ENCODE measurements at places on chromosomes 5 and 9. TPM values are rescaled to one million over a fixed set of nuclear protein-coding genes. Genes with fewer than 3 reads are reported as not detected.

DNA sequence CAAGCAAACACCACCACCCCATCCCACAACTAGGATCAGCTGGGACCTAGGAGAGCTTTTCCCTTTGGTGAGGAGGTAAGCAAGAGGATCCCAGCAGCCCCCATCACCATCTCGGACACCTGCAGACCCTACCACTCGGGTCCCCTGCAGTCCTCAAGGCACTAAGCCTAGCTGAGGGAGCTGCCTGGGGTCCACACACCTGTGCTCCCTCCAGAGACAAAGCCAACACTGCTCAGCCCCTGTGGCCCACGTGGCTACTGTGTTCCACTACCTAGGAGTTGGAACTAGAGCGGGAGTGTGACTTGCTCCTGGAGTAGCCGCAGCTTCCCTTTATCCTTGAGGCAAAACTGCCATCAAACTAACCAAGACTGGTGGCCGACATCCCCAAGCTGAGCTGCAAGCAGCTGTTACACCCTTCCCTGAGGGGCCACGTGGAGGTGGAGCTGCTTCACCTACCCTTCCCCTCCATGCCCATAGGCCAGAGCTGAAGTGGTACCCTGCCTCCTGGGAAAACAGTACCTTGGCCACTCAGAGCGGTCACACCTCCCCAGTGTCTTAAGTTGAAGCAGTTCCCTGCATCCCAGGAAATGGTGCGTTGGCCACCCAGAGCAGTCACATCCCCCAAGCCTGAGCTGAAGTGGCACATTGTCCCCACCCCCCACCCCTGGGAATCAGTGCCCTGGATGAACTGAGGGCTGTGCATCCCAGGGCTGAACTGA, 205.5 kb downstream of the CACNA1B start:
- DNase-seq, result no peak

- no peak for DNase-seq
Measured at GRCh38 chr5:59789197-59789596, 104.3 kb downstream of the PDE4D start.

The HAVCR1 gene
- 0.07 TPM for polyA plus RNA-seq

DNA sequence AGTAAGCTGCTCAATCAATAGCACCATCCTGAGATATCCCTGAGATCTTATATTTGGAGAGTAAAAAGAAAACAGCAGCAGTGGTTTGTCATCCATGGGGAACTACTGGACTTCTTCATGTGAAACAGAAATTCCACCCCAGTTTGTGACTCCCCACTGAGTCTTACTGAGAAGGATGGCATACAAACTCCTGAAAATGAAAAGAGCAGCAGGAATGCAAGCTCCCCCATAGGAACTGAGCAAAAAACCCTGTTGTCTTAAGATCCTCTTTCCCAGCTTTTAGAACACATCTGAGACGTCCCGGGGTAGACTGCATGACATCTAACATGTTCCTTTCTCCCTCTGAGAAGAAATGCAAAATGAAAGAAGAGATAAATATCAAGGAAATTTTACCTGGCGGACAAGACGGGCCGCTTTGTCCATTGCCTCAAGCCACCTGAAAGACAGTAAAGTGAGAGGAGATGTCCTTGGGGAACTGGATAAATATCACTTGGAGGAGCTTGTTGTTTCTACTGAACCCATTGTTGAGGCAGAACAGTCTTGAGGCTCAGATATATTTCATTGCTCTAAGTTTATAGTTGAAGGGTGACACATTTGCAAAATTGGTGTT, 117.1 kb downstream of the NUDT12 start:
- DNase-seq, result no peak

DNA sequence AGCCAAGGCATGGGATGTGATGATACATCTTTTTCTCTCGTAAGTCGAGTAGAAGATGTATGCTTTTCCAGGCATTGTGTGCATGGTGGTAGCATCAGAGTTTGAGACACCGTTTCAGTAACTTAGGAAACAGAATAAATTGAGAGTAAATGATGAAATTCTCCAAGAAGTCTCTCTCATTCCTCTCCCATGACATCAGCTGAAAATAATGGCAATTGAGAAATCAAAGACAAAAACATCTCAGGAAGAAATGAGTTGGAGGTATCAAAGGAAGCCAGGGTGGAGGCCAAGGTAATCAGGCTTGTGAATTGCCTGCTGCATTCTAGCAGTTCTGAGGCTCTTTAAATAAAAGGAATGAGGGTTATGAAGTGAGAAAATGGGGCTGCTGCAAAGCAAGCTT, 53.9 kb downstream of the SGCD start:
- DNase-seq, result no peak

DNA sequence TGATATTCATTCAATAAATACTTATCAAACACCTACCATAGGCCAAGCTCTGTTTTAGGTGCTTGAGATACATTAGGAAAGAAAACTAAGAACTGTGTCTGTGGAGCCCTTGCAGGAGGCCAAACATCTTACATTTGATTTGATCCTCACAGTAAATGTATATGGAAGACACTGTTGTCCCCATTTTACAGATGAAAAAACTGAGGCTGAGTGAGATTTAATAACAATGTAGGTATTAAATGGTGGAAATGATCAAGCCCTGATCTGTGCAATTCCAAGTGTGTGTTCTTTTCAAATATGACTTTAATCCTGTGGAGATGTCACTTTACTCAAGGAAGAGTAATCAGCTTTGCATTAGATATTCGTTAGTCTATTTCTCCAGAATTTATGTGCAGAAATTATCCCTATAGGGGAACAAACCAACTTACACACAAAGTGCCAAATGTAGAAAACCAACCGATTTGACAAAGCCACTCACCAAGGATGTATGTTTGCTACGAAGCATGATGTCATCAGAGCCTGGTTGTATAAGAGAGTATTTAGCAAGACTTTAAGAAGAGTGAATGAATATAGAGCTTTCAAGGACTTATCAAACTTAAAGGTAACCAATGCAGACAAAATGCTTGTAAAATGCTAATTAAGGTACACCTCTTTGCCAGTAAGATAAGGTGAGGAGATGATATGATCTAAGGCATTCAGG, 153.9 kb upstream of the NFIB start:
- no peak for DNase-seq

DNA sequence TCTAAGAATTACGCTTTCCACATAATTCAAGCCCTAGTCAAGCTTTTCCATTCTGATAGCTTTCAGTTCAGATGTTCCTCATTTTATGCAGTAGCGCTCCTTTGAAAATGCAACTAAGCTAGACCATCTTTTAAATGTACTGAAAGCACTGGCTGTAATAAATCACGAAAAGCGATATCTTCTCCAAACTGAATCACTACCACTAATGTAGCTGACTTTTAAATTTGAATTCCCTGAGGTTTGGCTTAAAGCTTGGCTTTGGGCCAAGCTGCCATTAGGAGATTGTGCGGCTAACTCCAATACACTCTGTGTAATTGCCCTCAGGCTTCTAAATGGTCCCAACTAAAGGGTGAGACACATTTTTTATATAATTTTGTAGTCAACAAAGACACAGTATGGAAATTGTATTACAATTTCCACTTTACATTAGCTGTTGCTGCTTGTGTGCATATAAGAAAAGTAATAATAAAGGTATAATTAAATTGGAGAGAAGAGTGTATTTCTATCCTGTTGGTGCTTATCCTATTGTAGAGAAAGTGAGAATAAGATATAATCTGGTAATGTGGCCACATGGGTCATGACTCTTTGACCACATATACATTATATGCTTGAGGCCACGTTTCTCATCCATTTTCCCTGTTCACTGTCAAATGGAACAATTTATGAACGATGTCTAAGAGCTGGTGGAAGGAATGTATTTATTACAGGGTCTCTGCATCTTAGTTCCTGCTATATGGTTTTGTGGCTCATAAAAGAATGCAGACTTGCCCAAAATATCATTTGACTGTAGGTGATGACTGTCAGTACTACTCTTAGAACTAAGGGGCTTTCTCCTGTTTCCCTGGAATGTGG, 118.7 kb upstream of the TAF11L2 start:
- DNase-seq, result no peak

DNA sequence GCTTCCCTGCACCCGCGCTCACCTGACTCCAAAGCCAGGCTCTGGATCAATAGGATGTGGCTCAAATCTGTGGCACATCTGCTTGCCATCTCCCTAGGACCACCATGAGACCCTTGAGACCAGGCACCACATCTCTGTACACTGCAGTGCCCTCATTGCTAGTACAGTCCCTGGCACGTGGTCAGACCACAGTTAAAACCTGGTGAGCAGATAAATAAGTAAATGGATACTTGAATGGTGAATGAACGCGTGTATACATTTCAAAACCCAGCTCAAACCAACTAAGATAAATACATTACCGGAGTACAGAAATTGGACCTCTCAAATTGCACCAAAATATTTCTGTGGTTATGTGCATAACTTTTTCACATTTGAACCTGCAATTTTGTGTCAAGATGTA, 221.2 kb upstream of the IRX4 start:
- no peak for DNase-seq

DNA sequence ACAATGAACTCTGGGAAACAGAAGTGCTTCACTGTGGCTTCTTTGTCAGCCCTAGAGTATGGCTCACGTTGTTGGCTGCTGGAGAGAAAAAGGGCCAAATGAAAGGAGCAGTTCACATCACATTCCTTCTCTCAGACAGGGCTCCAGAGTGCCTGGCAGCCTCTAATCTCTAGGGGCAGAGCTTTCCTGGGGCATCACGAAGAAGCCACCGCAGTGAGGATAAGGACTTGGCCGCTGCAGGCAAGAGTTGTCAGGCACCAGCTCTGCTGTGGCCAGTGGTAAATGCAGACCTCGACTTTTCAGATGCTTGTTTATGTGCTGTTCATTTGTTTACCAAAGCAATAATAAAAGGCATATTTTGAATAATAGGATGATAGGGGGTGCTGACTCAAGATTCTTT, 227.2 kb downstream of the ICE1 start:
- no peak for DNase-seq

DNA sequence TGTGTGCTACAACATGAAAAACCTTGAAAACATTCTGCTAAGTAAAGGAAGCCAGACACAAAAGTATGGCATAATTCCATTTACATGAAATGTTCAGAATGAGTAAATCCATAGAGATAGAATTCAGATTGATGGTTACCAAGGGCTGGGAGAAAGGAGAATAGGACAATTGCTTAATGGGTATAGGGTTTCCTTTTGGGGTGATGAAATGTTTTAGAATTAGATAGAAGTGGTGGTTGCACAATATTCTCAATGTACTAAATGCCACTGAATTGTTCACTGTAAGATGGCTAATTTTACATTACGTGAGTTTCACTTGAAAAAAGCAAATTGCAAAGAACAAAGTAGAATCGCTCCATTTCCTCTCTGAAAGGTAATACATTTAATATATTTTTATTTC, 43.0 kb upstream of the GAS1 start:
- no peak for DNase-seq

DNA sequence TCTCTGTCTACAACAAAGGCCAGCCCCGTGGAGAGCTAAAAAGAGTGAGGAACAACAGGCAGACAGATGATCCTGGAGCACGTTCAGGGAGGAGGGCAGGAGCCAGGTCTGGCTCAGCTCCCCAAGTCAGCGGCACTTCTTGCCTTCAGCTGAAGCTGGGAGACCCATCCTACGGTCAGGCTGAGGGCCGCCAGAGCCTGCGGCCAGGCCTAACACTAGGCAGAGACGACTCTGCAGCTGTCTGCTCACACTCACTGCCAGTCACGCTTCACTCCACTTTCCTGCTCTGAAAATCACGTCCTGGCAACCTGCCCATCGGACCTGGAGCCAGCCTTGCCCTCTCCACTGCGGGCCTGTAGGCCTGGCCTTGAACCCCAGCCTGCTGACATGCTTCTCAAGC, 160.9 kb upstream of the LHFPL2 start:
- no peak for DNase-seq

The PPP3R2 gene
- 0.02 TPM for polyA plus RNA-seq

The PLPPR1 gene
- 0.25 TPM for polyA plus RNA-seq

The AUH gene
- 41.5 TPM for polyA plus RNA-seq

DNA sequence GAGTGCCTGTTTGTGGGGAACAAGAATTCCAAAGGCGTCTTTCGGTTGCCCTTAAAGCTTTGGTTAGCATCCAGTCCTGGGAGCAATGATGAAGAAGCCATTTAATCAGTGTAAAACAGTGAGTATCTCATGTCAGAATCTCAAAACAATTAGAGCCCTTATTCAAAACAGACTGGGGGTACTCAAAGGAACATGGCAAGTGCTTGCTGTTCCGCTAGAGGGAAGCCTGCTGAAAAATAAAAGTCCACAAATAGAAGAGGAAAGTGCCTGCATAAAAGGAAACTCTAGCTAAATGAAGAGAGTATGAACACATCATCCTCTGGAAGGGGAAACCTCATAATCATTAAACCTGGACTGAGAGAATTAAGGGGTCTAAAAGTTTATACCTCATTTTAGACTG, 26.4 kb downstream of the FBXL7 start:
- no peak for DNase-seq

The SPINK13 gene
- polyA plus RNA-seq, result 1.1 TPM

DNA sequence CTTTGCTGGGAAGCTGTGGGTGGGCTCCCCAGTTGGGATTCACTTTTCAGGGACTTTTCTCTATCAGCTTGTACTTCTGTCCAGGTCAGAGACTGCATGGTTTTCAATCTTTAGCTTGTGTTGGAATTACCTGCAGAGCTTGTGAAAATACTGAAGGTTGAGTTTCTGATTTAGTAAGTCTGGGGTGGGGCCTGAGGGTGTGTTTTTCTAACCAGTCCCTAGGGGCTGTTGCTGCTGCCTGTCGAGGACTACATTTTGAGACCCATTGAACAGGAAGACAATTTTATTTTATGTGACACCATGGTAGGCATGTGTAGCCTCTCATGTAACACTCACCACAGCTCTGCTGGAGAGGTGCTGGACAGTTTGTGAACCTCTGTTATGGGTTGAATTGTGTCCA, 14.7 kb upstream of the MLANA start:
- no peak for DNase-seq

GRCh38 chr5:140953234-140953633, 13.0 kb upstream of the PCDHAC2 start:
- no peak for DNase-seq

GRCh38 chr5:150317048-150318003, 14.6 kb upstream of the ARSI start:
- DNase-seq, result no peak

DNA sequence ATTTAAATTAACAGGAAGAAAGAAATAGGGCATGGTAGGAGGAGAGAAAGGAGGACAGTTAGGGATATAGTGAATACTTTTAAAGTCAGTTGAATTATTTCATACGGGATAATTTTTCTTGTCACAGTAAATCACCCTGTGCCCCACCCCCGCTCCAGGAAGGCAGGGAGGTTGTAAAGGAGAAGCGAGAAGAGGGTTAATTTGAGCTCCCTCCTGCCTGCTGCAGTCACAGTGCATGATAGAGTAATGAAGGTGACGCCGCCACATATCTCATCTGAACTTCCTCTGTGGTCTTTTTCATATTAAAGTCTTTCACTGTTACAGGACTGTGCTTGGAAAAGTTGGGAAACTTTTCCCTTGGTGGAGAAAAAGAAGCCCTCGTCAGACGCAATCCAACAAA, 896 bp upstream of the PCSK5 start:
- no peak for DNase-seq

All from thymus (tissue), 14 donors.